ENCODE measurements at places on chromosomes 2 and 18. TPM values are rescaled to one million over a fixed set of nuclear protein-coding genes. Genes with fewer than 3 reads are reported as not detected.

Gene FAP
- total RNA-seq: 27.3 TPM

Gene XIRP2
- 0.19 TPM for total RNA-seq

Gene APOB
- total RNA-seq: 70.3 TPM

Gene GAD1
- total RNA-seq: 1.7 TPM

Measured in type B pancreatic cell (in vitro differentiated cells).